WERI-Rb-1 (cell line): ENCODE measurements at places on chromosomes 6 and 20.

DNA sequence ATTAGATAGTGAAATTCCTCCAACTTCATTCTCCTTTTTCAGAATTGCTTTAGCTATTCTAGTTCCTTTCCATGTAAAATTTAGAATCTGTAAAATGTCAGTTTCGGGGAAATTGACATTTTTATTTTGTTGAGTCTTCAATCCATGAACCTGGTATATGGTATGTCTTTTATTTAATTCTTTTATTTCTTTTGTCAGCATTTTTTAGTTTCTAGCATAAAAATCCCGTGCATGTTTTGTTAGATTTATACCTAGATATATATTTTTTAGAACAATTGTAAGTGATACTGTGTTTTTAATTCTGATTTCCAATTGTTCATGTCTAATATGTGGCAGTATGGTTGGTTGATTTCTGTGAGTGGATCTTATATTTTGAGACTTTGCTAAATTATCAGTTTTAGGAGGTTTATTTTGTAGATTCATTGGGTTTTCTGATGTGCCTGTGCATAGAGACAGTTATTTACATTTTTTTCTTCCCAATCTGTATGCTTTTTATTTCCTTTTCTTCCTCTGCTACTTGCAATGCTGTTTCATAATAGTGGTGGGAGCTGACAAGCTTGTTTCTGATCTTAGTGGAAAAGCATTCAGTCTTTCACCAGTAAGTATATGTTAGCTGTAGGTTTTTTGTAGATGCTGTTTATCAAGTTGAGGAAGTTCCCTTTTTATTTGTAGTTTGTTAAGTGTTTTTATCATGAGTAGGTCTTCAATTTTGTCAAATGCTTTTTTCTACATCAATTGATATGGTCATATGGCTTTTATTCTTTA lies 13.7 kb downstream of the TAB2 start:
- DNase-seq, result no peak

GRCh38 chr6:6505111-6505510 lies 83.4 kb upstream of the LY86 start:
- DNase-seq, result no peak

GRCh38 chr6:29232725-29233124 lies 62.0 kb downstream of the OR2J2 start:
- DNase-seq, result no peak

- DNase-seq, result no peak
These were observed 13.6 kb upstream of the HLA-DRB1 start for GRCh38 chr6:32603222-32603621.

DNA sequence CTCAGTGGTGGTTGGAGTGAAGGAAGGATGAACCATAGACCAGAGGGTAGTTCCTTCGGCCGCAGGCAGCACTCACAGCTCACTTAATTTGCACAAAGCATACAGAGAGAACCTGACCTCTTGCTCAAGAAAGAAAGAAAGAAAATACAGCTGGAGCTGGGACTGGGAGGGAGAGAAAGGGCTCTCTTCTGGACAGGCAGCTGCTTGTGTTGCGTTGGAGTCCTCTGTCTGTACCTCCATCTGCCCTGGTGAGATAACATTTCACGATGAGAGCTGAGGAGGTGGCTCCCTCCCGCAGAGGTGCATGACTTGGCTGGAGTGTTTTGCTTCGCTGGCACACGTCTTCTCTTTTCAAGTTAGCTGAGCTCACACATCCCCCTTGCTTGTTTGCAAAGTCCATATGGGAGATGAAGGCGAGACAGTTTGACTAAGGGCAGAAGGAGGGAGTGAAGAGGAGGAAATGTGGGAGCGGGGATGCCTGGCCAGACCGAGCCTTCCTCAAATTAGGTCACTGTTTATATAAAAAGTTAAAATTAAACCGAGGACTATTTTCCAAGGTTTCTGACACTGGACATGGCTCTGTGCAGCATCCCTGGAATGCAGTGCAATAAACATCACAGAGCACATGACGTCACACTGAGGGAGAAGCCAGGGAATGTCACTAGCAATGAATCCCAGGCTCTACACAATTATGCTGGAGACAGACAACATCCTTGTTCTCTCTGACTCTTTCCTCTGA lies 359.4 kb downstream of the CD83 start:
- no peak for DNase-seq

GRCh38 chr6:31677955-31678354 lies 2.9 kb downstream of the LY6G5C start:
- DNase-seq, result no peak
